ENCODE measurements at places on chromosomes 12 and 14. TPM values are rescaled to one million over a fixed set of nuclear protein-coding genes. Genes with fewer than 3 reads are reported as not detected.

The EIF2S3B gene
- 3.1 TPM for polyA plus RNA-seq

The SLC35F4 gene
- polyA plus RNA-seq = not detected

The CLMN gene
- 1.4 TPM for polyA plus RNA-seq

The ABCD2 gene
- not detected for polyA plus RNA-seq

The LMO3 gene
- 4.6 TPM for polyA plus RNA-seq

The C3AR1 gene
- polyA plus RNA-seq = not detected

The GAS2L3 gene
- polyA plus RNA-seq = 2.1 TPM

The RAD51B gene
- polyA plus RNA-seq = 4.3 TPM

The CCDC38 gene
- polyA plus RNA-seq = 0.02 TPM

Data from H1 (cell line).